ENCODE measurements at places on chromosomes 11 and 22. TPM values are rescaled to one million over a fixed set of nuclear protein-coding genes. Genes with fewer than 3 reads are reported as not detected.

ANKRD13D gene
- 32.3 TPM for total RNA-seq

ANKK1 gene
- not detected for total RNA-seq

NAALAD2 gene
- 0.33 TPM for total RNA-seq

HORMAD2 gene
- not detected for total RNA-seq

C1QTNF4 gene
- total RNA-seq = 0.34 TPM

ENTHD1 gene
- total RNA-seq = not detected

TRIM6 gene
- 3.3 TPM for total RNA-seq

CHRNA10 gene
- 0.93 TPM for total RNA-seq

UCP3 gene
- total RNA-seq = 0.28 TPM

SYT9 gene
- total RNA-seq = 0.51 TPM

ADORA2A gene
- 11.4 TPM for total RNA-seq

RIC3 gene
- total RNA-seq = not detected

THY1 gene
- 0.28 TPM for total RNA-seq

SMIM35 gene
- not detected for total RNA-seq

OR5M10 gene
- total RNA-seq = not detected

CALCA gene
- total RNA-seq = not detected

B3GAT1 gene
- not detected for total RNA-seq

FDX1 gene
- total RNA-seq = 9.1 TPM

SAA4 gene
- not detected for total RNA-seq

MRPL16 gene
- 35.9 TPM for total RNA-seq

OR51I1 gene
- total RNA-seq = not detected
